ENCODE measurements at places on chromosomes 6 and 20. TPM values are rescaled to one million over a fixed set of nuclear protein-coding genes. Genes with fewer than 3 reads are reported as not detected.

DNA sequence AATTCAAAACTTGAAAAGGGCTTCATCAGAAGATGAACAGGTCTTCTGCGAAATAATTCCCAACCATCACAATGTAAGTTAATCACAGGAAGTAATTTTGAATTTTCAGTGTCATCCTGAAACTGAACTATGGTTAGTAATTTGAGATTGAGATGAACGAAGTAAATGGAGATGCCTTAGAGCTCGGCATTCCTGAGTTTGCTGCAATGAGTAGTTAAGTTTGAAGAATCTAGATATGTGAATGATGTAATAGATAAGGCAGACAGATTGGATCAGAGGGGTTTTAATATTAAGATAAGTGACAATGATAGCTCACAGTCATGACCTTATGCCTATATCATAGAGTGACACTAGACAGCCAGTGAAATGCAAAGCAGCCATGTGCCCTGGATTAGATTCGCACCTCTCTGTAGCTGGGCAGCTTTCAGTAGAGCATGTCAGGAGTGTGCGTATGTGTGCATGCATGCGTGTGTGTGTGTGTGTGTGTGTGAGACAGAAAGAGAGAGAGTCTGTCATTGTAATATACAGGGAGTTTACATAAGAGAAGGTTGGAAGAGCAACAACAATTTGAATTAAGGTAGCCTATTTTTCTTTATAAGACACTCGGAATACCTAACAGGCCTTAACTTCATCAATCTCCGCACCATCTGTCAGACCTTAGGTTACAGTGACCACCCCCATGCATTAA is 233.0 kb downstream of the GMPR start:
- peak overlapping the region; percentile 61 for H3K27ac ChIP-seq
- peak; percentile 10 for DNase-seq
- H3K36me3 ChIP-seq, result no peaks in the 10 kb centered on the region
- H3K4me3 ChIP-seq, result no peak overlapping the region
- no peaks in the 10 kb centered on the region for H3K27me3 ChIP-seq

DNA sequence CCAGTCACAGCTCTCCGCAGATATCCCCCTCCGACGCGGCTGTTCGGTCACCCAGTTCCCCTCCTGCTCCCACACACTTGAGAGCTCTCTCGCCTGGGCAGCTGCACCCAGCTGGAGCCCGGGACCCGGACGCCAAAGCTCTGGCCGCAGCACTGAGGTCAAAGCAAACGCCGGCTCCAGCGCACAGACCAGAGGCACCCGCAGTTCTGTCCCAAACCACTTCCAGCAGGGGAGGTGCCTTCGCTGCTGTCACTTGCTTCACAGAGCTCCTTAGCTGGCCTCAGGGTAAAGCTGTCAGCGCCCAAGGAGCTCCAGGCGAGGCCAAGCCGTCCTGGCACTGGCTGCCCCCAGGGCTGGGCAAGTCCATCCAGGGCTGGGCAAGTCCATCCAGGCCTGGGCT is 27.9 kb downstream of the SLC2A4RG start:
- DNase-seq, result no peak
- H3K4me1 ChIP-seq, result no peaks in the 10 kb centered on the region
- H3K27ac ChIP-seq, result no peak overlapping the region
- H3K27me3 ChIP-seq, result no peaks in the 10 kb centered on the region
- H3K36me3 ChIP-seq, result no peaks in the 10 kb centered on the region

DNA sequence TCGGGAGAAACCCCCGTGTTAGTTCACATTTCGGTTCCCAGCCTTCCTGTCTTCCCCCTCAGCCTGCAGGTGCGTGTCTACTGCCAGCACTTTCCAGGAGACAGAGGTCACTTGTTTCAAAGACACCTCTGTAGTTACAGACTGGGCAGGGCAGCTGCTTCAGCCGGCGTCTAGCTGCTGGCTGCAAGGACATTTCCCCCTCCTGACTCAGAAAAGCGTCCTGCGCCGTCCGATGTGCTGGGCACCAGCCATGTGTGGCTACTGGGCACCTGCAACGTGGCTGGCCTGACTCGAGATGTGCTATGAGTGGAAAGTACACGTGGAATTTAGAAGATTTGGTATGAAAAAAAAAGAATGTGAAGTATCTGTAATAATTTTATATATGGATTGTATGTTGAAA is 37.6 kb downstream of the RRBP1 start:
- peak overlapping the region; percentile 45 for H3K27ac ChIP-seq
- DNase-seq, result peak; percentile 23
- H3K4me1 ChIP-seq, result no peaks in the 10 kb centered on the region
- H3K36me3 ChIP-seq, result peaks cover 16% of the 10 kb centered on the region
- no peak overlapping the region for H3K4me3 ChIP-seq

The SLC17A9 gene
- total RNA-seq, result 64.7 TPM

The RSPO3 gene
- 0.11 TPM for total RNA-seq

The TMEM200A gene
- total RNA-seq, result 15.6 TPM

The FLRT3 gene
- total RNA-seq, result 107 TPM

DNA sequence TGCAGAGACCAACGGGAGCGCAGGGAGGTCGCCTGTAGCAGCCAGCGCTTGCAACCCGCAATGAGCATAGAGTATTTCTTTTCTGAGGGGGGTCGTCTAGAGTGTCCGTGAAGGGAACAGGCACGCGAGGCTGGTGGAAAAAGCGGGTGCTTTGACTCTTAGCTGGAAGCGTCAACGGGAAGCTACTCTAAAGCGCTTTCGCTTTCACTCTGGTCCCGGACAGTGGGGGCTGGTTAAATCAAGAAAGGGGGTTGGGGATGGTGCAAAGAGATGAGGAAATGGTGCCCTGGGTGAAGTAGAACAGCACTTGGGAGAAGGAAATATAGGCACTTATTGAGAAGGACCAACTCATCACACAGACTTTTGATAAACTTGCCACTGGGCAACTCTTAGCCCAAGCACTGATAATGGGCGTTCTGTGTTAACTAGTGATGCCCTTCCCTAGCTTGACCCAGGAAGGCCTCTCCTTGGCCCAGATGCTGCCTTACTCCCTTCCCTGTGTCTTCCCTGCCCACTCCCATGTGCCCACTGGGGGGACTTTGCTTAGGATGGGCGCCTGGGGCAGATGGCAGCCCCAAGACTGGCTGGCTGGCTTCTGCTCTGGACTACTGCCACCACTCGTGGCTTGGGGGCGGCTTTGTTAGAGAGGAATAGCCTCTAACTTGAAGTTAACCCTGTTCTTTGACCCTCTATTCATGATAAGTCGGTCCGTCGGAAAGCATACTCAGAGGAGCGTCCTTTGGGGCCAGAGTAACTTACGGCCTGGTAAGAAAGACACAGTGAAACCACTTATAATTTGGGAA is 585 bp downstream of the PSMB9 start:
- peaks cover 1% of the 10 kb centered on the region for H3K27me3 ChIP-seq
- peak overlapping the region; percentile 46 for H3K4me3 ChIP-seq
- no peak for DNase-seq
- H3K27ac ChIP-seq, result no peak overlapping the region
- H3K36me3 ChIP-seq, result no peaks in the 10 kb centered on the region
